ENCODE measurements at places on chromosomes 7 and 10.

DNA sequence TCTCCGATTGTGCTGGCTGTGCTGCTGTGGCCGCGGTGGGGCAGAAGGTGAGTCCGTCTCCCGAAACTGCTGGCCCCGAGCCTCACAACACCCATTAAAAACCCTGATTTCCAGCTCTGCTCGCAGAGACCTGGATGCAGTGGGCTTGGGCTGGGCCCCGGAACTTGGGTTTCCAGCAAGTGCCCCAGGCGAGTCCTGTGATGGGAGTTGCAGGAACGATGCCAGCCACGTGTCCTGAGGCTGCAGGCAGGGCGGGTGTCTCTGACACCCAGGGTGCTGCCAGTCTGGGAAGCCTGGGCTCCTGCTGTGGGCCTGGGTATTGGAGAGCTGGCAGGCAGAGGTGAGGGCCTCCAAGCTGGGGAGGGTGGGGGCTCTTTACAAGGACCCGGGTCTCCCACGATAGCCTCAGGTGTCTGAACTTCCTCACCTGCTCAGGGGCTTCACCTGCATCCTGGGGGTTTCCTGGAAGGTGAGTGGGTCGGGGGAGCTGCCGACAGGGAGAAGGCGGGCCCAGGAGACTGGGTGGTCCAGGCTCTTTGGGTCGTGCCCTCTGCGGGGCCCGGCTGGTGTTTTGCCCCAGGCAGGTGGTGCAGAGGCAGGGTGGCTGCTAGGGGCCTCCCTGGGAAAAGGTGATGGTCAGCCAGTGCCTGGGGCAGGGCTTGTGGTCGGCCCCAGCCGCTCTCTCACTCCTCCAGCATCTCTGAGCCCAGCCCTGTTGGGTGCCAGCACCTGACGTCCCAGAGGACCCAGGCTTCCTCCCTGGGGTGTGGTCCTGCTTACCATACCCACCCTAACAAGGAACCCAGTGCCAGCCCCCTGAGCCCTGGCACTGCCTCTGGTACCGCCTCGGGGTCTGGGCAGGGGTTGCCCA, 180.3 kb downstream of the DNAJB6 start:
- no peak for DNase-seq

DNA sequence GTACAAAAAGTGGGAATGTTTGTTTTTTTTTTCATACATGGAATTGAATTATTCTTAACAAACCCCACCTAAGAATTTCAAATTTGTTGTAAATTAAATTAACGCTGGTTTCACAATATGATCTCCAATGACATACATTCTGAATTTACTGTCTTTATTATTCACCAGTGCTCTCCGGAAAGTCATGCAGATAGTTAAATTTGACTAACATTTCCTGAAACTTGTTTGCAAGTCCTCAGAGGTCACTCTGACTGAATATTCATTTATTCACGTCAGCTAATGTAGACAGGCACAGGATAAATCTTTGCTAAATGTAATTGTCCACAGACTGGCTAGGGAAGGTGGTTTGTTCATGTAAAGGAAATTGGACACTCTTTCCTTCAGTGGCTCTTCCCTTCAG, 730.4 kb downstream of the PHTF2 start:
- no peak for DNase-seq

GRCh38 chr7:135434047-135434446, 75.9 kb downstream of the CNOT4 start:
- DNase-seq: no peak

DNA sequence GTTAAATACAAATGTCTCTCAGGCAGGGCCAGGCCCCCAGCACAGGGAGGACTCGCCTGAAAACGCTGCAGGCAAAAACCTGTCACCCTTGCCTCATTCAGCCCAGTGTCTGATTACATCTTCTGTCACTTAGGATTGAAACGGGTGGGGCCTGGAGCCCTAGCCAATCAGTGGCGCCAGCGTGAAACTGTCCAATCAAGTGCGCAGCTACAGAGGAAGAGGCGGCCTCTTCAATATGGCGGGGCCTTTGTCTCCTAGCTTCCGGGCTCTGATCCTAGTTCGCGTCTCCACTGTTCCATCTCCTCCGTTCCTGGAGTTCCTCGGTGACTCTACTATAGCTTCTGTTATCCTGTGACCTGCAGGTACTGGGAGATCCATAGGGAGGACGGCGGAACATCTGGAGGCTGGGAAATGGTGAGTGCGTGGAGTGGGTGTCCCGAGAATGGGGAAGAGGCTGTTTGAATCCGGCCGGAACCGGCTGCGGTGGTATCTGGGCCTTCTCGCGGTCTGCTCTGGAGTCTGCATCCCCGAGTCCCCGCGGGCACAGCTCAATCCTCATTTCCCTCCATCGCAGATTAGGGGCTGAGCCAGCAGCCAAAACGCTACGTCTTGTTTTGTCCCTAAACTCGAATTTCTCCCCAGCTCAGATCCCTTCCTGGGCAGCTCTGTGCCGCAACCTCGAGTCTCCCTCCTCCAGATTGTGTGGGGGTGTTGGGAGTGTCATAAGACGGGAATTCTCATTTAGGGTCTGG, at the start of gene ZNF736:
TSS of gene ZNF736 (plus strand) at position 222 of the 752 bp plus-strand sequence. CDS start at position 412, 190 bp downstream.
- peak; percentile 95 for DNase-seq

- no peak for DNase-seq
These were observed 4.6 kb downstream of the TRPV6 start for GRCh38 chr7:142880876-142881505.

DNA sequence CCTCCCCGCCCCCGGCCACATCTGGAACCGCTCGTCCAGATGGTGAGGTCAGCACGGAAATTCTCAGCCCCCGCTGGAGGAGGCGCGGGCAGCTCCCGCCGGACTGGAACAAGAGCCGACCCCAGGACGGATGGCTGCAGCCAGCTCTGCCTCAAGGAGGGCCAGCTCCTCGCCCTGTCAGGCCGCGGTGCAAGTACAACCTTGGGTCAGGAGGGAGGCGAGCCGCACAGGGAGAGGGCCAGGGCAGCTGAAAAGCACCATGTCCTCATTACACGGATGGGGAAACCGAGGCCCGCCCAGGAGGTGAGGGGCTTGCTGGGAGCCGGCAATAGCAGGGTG, 3.8 kb upstream of the GRIFIN start:
- no peak for DNase-seq

DNA sequence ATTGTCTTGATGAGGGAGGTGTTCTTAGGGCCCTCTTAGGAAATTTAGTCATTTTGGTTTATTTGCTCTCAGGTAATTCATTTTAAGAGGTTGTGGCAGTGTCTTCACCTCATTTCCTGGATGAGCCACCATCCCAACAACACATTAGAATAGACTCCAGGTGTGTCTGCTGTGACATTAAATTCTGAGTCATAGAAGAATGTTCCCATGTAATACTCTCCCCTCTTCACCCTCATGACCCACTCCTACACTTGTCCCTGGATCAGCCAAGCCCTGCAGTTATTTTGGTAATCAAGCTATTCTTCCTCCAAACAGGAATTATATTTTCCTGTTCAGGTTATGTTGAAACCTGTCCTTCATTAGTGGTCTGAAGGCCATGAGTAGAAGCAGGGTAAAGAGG, 944.1 kb downstream of the SORCS3 start:
- no peak for DNase-seq

DNA sequence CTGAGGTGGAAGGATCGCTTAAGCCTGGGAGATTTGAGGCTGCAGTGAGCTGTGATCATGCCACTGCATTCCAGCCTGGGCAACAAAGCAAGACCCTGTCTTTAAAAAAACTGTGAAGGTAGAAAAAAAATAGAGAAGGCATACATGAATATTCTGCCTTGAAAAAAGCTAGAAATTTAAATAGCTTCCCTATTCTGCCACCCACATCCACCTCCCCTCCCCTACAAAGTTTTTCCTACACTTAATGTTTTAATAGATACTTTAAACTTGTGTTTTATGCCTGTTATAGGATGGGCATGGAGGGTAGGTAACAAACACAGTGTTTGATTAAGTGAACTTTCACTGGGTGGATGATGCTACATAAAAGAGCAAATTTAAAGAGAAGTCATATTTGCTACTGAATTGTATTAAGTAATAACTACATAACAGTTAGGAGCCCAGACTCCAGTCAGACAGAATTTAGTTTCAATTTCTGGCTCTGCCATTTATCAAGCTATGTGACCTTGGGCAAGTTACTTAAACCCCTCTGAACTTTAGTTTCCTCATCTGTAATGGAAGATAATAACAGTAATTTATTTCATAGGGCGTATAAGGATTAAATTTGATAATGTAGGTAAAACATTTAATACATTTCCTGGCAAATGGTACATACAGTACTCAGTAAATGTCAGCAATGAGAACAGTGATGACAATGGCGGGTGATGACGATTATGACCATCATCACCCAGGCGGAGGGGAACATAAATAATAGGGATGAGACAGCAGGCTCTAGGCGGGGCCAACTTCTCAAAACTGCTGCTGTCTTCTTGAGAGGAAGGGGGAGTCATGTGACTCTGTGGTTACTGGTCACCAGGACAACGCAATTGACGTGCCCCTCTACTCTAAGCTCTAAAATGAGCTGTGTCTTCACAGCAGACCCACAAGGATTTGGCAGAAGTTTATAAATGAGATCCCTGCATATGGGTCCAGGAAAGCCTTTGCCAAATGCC, 15.8 kb downstream of the DNMBP start:
- peak; percentile 96 for DNase-seq

DNA sequence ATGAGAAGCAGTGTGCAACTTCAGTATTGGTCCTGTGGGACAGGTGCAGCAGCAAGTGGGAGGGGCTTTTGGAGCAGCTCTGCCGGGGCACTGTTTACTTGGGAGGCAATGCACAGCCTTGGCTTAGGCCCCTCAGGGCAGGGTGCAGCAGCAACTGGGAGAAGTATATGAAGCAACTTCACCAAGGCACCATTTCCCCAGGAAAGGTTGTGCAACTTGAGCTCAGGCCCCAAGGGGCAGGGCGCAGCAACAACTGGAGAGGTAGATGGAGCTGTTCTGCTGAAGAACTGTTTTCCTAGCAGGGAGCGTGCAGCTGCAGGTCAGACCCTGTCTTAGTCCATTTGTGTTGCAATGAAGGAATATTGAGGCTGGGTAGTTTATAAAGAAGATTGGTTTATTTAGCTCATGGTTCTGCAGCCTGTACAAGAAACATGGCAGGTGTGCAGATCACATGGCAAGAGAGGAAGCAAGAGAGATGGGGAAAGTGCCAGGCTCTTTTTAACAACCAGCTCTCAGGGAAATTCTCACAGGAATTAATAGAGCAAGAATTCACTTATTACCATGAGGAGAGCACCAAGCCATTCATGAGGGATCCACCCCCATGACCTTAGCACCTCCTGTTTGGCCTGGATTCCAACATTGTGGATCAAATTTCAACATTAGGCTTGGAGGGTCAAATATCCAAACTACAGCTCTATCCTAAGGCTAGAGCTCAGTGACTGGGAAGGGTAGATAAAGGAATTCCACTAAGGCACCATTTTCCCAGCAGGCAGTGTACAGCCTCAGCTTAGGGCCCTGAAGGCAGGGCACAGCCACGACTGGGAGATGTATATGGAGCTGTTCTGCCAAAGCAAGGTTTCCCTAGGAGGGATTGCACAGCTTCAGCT, 10.9 kb downstream of the GPR141 start:
- no peak for DNase-seq

GRCh38 chr10:10794046-10794445, 223.6 kb upstream of the CELF2 start:
- no peak for DNase-seq

- peak; percentile 89 for DNase-seq
These were observed 169.2 kb downstream of the SEMA3A start for GRCh38 chr7:84025332-84025927.

DNA sequence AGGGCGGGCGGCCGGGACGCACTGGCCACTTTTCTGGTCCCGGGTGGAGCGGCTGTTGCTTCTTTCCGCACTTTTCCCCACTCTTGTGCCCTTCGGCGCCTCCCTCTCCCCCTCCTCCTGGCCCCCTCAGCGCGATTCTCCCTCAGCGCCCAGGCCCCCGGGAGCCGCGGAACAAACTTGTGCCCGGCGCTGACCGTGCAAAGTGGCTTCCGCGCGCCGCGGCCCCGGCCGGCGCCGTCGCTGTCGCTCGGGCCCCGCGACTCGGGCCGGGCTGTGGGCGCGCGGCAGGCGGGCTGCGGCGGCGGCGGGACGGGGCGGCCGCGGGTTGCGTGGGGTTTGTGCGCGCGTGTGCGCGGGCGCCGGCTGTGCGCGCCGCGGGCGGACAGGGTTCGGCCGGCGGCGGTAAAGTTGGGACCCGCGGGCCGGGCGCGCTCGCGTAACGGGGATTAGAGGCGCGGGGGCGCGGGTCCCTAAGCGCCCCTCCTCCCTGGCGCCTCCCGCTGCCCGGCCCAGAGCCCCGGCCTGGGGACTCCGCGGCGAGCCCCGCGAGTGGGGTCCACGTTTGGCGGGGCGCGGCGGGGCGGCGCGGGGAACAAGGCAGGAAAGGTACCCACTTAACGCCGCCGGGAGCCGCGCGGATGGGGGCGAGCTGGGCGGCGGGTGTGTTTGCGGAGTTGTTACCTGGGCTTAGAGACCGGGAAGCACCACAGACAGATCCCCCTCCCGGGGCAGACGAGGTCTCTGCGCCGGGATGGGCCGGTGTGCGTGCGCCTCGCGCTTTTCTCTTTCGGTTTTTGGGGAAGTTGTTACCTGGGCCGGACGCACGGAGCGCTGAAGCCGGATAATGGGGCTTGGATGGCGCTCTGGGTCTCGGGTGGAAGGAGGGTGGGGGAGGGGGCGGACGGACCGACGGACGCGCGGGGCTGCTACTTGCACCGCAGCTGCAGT, 860 bp downstream of the ZEB1 start:
- no peak for DNase-seq

DNA sequence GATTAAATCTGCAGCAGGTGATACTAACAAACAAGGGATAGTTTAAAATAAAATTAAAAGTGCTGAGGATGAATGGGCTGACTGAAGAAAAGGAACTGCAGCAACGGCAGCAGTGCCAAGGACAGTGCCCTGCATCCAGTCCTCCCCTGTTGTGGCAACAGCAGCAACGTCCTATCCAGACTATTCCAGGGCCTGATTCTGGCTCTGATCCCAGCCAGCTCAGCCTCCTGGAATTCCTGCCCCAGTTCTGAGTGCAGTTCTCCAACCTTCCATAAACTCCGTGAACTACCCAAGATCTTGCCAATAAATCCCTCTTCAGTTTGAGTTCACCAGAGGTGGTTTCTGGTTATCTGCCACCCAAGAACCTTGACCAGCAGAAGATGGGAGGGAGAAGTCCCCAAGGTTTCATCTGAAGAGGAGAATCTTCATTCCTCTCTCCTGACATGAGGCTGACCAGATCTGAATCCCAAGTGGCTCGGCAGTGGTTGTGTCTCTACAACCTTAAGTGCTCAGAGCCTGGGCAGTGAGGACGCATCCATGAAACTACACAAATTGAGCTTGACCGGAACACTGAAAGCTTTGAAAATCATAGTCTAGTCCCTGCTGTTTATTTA, 115.8 kb downstream of the SORBS1 start:
- no peak for DNase-seq

DNA sequence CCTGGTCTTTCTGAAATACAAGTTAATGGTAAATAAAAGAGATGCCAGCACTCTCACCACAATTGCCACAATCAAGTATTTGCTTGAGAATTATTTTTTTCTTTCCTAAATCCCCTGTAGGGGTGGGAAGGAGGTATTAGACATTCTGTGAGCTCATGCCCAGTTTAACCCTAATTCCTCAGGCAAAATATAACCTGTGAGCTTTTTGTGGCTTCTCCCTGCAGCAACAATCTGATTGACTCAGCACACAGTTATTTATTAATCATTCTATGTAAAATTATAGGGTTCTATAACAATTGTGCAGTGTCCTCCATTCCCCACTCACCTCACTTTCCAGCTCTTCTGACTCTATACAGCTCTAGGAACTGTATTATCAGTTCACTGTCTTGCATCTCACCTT, 66.3 kb downstream of the GLI3 start:
- no peak for DNase-seq
